ENCODE measurements at places on chromosomes 4 and X. TPM values are rescaled to one million over a fixed set of nuclear protein-coding genes. Genes with fewer than 3 reads are reported as not detected.

- peaks cover 47% of the 10 kb centered on the region for H3K27me3 ChIP-seq
- no peak overlapping the region for H3K27ac ChIP-seq
- H3K36me3 ChIP-seq: no peaks in the 10 kb centered on the region
- no peaks in the 10 kb centered on the region for H3K4me1 ChIP-seq
- no peak overlapping the region for H3K4me3 ChIP-seq
Measured at GRCh38 chr4:6469144-6469543, 3.3 kb downstream of the PPP2R2C start.

DNA sequence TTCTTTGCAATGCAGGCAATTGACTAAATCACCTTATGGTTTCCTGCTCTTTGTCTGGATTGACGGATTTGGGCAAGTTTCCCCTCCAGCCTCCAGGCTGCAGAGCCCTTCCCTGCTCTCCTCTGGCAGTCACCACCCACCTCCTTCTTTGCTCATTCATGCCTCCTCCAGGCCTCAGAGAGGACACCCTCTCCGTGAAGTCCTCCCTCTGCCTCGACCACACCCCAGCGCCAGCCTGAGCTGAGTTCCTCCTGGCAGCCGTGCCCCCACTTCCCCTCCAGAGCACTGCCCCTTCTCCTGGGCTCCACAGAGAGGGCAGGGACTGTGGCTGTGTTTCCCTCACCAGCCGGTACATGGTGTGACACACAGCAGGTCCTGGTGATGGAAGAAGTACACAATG is 53.7 kb downstream of the DCTD start:
- H3K4me3 ChIP-seq: no peak overlapping the region
- no peak overlapping the region for H3K27ac ChIP-seq
- no peaks in the 10 kb centered on the region for H3K27me3 ChIP-seq
- no peaks in the 10 kb centered on the region for H3K36me3 ChIP-seq
- H3K4me1 ChIP-seq: no peaks in the 10 kb centered on the region
- DNase-seq: no peak

KDR gene
- total RNA-seq: 64.2 TPM

SERPINA7 gene
- total RNA-seq: not detected

DNA sequence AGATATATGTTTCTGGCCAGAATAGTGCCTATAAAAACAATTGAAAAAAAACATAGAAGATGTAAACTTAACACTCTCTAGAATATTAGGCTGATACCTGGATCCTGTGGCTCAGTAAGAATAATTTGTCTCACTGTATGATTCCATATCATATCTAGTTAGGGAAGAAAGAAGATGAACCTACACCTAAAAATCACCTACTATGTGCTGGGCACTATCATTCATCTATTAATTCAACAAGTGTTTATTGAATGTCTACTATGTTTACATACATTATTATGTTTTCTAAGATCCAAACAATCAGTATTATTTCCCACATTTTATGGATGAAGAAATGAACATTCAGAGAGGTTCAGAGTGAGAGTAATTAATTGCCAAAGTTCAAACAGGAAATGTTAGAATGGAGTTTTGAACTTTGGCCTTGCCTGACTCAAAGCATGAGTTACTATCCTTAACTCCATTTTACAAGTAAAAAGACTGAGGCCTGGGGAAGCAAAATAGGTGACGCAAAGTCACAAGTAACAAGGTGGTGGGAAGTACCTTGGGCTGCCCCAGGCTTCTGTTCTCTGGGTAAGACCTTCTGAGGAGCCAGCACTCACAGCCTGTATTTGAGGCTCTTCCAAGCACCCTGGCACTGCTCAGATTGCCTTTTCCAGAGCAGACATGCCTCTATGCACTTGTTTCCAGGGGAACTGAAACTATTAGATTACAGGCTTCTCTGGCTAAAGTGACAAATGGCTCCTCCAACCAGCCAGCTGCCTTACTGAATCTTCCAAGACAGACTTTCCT is 111.1 kb upstream of the ACSL4 start:
- peaks cover 41% of the 10 kb centered on the region for H3K27me3 ChIP-seq
- H3K36me3 ChIP-seq: no peaks in the 10 kb centered on the region
- H3K4me3 ChIP-seq: no peak overlapping the region
- peak; percentile 55 for DNase-seq
- no peaks in the 10 kb centered on the region for H3K4me1 ChIP-seq

- no peaks in the 10 kb centered on the region for H3K36me3 ChIP-seq
- no peaks in the 10 kb centered on the region for H3K27me3 ChIP-seq
- H3K27ac ChIP-seq: no peak overlapping the region
Measured at GRCh38 chrX:69510137-69510715, 6.1 kb downstream of the NALF2 start.

SULT1E1 gene
- total RNA-seq: not detected

GRCh38 chr4:56971383-56971782 is 6.0 kb downstream of the NOA1 start:
- H3K4me1 ChIP-seq: peaks cover 6% of the 10 kb centered on the region
- no peak for DNase-seq
- H3K27me3 ChIP-seq: no peaks in the 10 kb centered on the region
- no peak overlapping the region for H3K27ac ChIP-seq

GRCh38 chrX:138018145-138018799 is 452.3 kb downstream of the ZIC3 start:
- no peaks in the 10 kb centered on the region for H3K27me3 ChIP-seq
- H3K4me1 ChIP-seq: no peaks in the 10 kb centered on the region
- no peaks in the 10 kb centered on the region for H3K36me3 ChIP-seq

- H3K4me1 ChIP-seq: no peaks in the 10 kb centered on the region
- H3K36me3 ChIP-seq: no peaks in the 10 kb centered on the region
- peak overlapping the region; percentile 72 for H3K27ac ChIP-seq
- DNase-seq: peak; percentile 26
Measured at GRCh38 chr4:76896614-76897535, 1.1 kb downstream of the SOWAHB start.

SH3D19 gene
- 82.9 TPM for total RNA-seq

DNA sequence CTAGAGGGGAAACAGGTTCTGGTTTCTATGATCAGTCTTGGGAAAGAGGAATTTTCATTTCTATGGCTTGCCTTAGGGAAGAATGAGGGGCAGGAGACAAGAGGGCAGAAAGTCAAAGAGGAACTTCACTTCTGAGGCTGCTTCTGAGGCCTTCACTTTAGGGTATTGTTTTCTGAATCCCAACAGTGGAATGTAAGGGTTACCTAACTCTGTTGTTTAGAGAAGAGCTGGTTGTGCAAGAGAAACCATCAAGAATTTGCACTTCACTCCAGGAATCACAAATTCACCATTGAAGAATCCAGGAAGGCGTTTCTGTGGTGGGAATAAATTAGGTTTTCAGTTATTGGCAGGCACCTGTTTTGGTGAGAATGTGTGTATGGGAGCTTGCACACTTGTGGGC is 126.7 kb upstream of the AMOT start:
- no peak for DNase-seq
- H3K4me3 ChIP-seq: no peak overlapping the region
- H3K4me1 ChIP-seq: no peaks in the 10 kb centered on the region
- peak overlapping the region; percentile 66 for H3K27ac ChIP-seq

TRIM75 gene
- total RNA-seq: not detected

CPE gene
- total RNA-seq: 106 TPM

- no peak overlapping the region for H3K27ac ChIP-seq
- H3K27me3 ChIP-seq: no peaks in the 10 kb centered on the region
- no peak overlapping the region for H3K4me3 ChIP-seq
Measured at GRCh38 chr4:153564630-153565525, 98.7 kb downstream of the TMEM131L start.

- no peak for DNase-seq
- H3K4me3 ChIP-seq: no peak overlapping the region
Measured at GRCh38 chr4:110231869-110232268, 33.5 kb upstream of the ELOVL6 start.

CEP44 gene
- total RNA-seq: 19.7 TPM

DNA sequence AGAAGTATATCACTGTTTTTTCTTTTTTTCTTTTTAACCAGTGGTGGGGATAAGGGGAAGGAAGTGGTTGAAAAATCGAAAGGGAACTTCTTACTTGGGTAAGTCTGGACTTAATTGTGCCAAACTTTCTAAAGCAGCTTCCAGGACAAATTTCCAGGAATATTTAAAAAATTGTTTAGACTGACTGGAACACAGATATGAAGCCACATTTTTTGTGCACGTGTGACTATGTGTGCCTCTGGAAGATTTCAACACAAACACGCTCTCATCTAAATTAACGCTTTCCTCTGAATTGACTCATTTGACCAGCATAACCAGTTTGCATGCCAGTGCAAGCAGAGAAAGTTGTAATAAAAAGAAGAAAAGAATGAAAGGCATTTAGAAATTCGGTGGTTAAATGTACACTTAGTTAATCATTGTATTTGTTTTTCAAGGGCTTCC is 18.8 kb upstream of the YTHDC1 start:
- no peaks in the 10 kb centered on the region for H3K4me1 ChIP-seq
- DNase-seq: no peak
- no peaks in the 10 kb centered on the region for H3K36me3 ChIP-seq

GRCh38 chrX:46125111-46125510 is 420.1 kb downstream of the ZNF674 start:
- DNase-seq: no peak
- no peak overlapping the region for H3K27ac ChIP-seq
- no peaks in the 10 kb centered on the region for H3K36me3 ChIP-seq

DNA sequence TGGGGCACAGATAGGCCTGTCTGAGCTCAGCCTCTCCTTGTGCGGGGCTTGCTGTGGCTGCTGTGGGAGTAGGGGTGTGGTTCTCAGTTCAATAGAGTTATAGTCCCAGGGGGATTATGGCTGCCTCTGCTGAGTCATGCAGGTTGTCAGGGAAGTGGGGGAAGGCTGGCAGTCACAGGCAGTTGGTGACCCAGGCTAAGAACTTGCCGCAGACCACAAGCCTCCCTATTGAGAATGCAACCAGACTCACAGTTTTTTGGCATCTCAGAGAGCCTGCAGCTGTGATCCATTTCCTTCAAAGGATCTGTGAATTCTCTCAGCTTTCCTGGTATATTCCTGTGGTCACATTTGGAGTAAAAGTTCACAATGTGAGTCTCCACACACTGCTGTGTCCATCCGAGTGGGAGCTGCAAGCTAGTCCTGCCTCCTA is 364.9 kb downstream of the ZNF674 start:
- no peak for DNase-seq
- H3K36me3 ChIP-seq: no peaks in the 10 kb centered on the region
- H3K27ac ChIP-seq: no peak overlapping the region
- H3K4me3 ChIP-seq: no peak overlapping the region
- H3K27me3 ChIP-seq: peaks cover 24% of the 10 kb centered on the region
- no peaks in the 10 kb centered on the region for H3K4me1 ChIP-seq

NAT8L gene
- total RNA-seq: 2.9 TPM

UGT2B10 gene
- total RNA-seq: not detected

GRCh38 chr4:105140684-105141490 is 5.8 kb upstream of the TET2 start:
- H3K4me3 ChIP-seq: no peak overlapping the region
- H3K36me3 ChIP-seq: no peaks in the 10 kb centered on the region
- no peaks in the 10 kb centered on the region for H3K4me1 ChIP-seq
- no peak overlapping the region for H3K27ac ChIP-seq

DNA sequence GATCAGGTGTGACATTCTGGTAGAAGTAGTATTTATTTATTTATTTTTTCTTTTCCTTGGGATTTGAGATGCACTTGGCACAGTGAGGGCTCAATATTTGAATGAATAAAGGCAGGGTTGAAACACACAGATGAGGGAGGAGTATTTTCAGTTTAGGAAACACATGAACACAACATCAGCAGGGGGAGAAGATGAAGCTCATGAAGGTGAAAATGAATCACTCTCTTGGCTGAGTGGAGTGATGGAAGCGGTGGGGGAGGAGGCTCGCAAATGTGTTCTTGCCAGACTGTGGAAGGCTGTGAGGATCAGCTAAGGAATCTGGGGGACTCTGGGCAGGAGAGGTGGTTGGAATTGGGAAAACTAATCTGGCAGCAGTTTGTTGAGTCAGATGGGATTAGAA is 55.3 kb downstream of the ARHGAP10 start:
- DNase-seq: no peak
- H3K4me1 ChIP-seq: no peaks in the 10 kb centered on the region
- H3K36me3 ChIP-seq: no peaks in the 10 kb centered on the region
- H3K27ac ChIP-seq: peak overlapping the region; percentile 56
- no peak overlapping the region for H3K4me3 ChIP-seq

GRCh38 chrX:154420402-154420756 is 8.1 kb upstream of the ATP6AP1 start:
- no peak overlapping the region for H3K4me3 ChIP-seq
- DNase-seq: no peak
- no peaks in the 10 kb centered on the region for H3K36me3 ChIP-seq
- peaks cover 17% of the 10 kb centered on the region for H3K27me3 ChIP-seq

- DNase-seq: no peak
- no peaks in the 10 kb centered on the region for H3K4me1 ChIP-seq
- H3K27ac ChIP-seq: no peak overlapping the region
- no peaks in the 10 kb centered on the region for H3K27me3 ChIP-seq
- H3K36me3 ChIP-seq: no peaks in the 10 kb centered on the region
Measured at GRCh38 chr4:77235289-77235854, 78.4 kb downstream of the CCNG2 start.

CXXC4 gene
- total RNA-seq: 0.32 TPM

GRCh38 chr4:47038263-47038662 is 6.9 kb downstream of the GABRB1 start:
- no peak for DNase-seq
- no peak overlapping the region for H3K27ac ChIP-seq
- no peaks in the 10 kb centered on the region for H3K4me1 ChIP-seq
- H3K27me3 ChIP-seq: no peaks in the 10 kb centered on the region
- H3K36me3 ChIP-seq: no peaks in the 10 kb centered on the region

DNA sequence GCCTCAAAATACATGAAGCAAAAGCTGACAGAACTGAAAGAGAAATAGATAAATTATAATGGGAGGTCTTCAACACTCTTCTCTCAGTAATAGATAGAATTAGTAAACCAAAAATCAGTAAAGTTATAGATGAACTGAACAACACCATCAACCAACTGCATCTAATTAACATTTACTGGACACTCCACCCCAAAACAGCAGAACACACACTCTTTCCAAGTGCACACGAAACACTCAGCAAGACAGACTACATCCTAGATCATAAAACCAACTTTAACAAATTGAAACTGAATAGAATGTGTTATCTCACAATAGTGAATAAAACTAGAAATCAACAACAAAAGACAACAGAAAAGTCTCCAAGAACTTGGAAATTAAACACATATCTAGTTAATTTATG is 25.1 kb upstream of the TCEAL4 start:
- no peak overlapping the region for H3K4me3 ChIP-seq
- H3K36me3 ChIP-seq: no peaks in the 10 kb centered on the region
- no peak for DNase-seq
- no peak overlapping the region for H3K27ac ChIP-seq

DNA sequence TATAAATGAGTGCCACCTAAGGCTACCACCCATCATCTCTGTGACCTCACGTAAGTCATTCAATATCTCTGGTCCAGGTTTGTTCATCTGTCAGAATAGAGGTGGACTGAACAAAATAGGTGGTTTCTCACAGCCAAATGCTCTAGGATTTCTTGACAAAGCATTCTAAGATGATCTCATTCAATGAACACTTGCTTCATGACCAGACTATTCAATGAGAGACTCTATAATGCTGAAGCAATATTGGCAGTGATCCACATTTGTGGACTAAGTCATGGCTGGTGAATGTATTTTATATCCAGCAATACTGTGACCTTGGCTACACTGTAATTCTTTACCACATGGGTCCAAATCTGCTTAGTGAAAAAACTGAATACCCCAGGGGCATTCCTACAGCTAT is 37.9 kb downstream of the LDB2 start:
- DNase-seq: no peak
- no peak overlapping the region for H3K27ac ChIP-seq
- H3K4me1 ChIP-seq: no peaks in the 10 kb centered on the region
- no peaks in the 10 kb centered on the region for H3K36me3 ChIP-seq
- H3K4me3 ChIP-seq: no peak overlapping the region
- no peaks in the 10 kb centered on the region for H3K27me3 ChIP-seq

NXF2 gene
- total RNA-seq: not detected

CT45A1 gene
- not detected for total RNA-seq

GRCh38 chr4:71020611-71021010 is 27.2 kb downstream of the DCK start:
- no peak overlapping the region for H3K4me3 ChIP-seq
- DNase-seq: no peak
- H3K36me3 ChIP-seq: no peaks in the 10 kb centered on the region
- H3K27me3 ChIP-seq: no peaks in the 10 kb centered on the region

Measured in breast epithelium (tissue), 4 donors.